ENCODE measurements at places on chromosomes 2 and 18.
A peak's percentile ranks its signal among the peaks of the same experiment; 100 is the strongest.

DNA sequence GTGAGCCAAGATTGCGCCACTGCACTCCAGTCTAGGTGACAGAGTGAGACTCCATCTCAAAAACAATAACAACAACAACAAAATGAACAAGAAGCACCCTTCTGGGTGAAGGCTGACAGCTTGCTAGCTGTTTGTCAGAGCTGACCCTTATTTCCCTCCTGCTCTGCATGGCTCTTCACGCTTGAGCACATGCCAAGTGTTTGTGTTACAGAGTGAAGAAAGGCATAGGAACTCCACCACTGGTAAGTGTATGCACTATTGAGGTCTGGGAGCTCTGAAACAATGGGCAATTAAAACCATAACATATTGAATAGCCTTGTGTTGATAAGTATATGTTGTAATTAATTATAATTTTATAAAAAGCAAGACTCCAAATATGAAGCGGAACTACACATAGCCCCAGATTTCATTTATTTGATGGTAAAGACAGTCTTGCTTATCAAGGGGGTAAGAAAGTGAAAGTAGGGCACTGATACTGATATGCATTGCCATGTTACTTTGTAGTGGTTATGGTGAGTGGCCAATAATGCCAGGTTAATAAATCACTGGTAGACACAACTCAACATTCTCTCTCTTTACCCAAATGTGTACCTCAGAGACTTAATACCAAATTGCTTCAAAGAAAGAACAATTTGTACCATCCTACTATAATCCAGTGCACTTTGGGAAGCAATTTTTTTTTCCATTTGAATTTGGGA lies 163.4 kb downstream of the VWC2L start:
- no peak for DNase-seq

DNA sequence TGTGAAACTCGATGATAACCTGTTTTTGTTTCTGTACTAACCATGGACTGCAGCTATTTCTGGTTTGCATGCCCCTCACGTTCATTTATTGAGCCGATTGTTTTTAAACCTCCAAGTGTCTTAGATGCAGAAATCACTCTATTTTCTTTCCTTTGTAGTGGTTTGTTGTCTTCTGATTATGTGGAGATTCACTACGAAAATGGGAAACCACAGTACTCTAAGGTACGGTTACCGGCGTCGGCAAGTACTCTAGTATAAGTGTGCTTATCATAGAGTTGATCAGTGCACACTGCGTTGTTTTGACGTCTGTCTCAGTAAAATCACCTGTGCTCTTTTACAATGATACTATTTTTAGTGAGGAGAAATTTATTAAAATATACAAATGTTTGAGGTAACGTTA lies 87.4 kb downstream of the ADAM23 start:
- no peak for DNase-seq

GRCh38 chr2:20745924-20746555 lies 76.9 kb downstream of the LDAH start:
- peak; percentile 26 for DNase-seq

GRCh38 chr2:231258701-231259100 lies 60.3 kb downstream of the ARMC9 start:
- no peak for DNase-seq

GRCh38 chr18:48583573-48583972 lies 44.7 kb downstream of the CTIF start:
- no peak for DNase-seq
